Stimulated activated CD4-positive, alpha-beta T cell treated with anti-CD3 and anti-CD28 coated beads, TNF-alpha, amount 100 ng/mL, for 4 hours (primary cell): ENCODE measurements at places on chromosomes 3 and 15.

- DNase-seq: no peak
Observed at GRCh38 chr3:153028381-153028780, 133.6 kb upstream of the RAP2B start.

DNA sequence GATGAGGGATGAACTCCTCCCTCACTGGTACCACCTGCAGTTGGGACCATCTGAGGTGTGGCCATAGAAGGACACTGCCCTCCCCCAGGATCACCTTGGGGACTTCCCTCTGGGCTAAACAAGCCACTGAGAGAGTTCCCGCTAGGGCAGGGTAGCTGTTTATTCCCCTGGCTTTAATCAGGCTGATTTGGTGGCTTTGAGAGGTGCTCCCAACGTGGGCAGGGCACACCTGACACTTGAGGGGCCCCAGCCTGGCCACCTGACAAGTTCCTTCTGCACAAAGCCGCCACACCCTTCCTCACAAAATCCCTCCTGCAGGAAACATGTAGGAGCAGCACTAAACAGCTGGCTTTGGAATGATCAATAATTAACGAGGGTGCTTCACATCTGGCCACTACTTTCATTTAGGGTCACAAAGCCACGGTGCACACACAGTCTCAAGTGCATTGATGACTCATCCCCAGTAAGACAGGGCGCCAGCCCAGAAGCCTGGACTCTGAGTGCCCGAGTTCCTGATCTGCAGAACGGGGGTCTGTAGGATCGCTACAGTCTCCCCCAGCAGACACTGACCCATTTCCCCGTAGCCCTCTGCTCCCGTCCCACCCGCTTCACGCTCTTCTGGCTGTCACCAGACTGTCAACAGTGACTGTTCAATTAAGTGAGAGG, 75.1 kb downstream of the ATP10A start:
- DNase-seq: no peak

GRCh38 chr15:74229686-74230085, 6.4 kb upstream of the CCDC33 start:
- no peak for DNase-seq

DNA sequence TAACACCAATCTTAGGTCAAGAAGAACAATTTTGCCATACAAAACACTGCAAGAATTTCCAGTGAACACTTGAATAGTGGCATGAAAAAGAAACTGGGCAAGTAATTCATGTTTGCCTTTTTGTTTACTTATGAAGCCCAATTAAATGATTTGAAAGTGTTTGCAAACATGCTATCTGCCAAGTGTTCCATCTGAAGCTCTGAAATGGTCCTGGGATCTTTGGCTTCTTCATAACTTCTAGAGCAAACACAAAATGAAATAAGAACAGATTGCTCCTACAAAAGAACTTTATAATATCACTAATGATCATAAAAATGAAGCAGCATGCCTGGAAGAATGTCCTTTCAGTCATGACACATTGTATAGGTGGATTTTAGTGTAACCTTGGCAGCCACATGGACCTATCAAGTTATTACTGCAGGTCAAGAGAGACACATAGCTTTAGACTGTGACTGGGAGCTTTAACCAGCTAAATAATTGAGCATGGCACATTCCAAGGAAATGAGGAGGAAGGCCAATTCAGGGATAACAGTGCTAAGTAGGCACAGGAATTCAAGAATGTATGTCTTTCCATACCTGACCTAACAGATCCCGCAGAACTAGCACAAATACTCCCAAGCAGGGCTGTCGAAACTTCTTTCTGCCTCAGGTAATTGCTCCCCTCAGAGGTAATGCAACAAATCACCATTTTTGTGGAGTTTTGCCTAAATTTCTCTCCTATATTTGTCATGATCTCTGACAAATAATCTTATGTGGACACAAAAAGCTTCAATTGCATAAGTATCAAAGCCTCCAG, 144.6 kb downstream of the DUT start:
- DNase-seq: no peak

- DNase-seq: no peak
Observed at GRCh38 chr3:186052096-186052840, 56.6 kb downstream of the ETV5 start.

DNA sequence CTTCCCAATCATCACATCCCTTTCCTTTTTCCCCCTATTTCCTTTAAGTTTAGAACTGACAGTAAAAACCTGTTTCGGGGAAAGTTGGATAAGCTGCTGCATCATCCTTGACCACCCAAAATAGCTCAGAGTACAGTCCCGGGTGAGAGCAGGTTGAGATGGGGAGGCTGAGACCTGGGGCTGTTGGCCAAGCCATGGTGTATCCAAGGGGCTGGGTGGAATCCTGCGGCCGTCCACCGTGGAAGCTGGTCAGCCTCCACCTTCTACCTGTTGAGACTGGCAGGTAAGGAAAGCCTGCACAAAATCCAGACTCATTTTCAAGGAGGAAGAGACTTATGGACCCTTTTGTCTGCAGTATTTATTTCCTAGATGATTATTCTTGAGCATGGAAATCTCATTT, 128.2 kb upstream of the PLXNA1 start:
- no peak for DNase-seq
